Progenitor cell of endocrine pancreas (in vitro differentiated cells): ENCODE measurements at places on chromosomes 7 and 10.

- DNase-seq, result no peak
Observed at GRCh38 chr7:26388256-26388655, 96.6 kb downstream of the SNX10 start.

DNA sequence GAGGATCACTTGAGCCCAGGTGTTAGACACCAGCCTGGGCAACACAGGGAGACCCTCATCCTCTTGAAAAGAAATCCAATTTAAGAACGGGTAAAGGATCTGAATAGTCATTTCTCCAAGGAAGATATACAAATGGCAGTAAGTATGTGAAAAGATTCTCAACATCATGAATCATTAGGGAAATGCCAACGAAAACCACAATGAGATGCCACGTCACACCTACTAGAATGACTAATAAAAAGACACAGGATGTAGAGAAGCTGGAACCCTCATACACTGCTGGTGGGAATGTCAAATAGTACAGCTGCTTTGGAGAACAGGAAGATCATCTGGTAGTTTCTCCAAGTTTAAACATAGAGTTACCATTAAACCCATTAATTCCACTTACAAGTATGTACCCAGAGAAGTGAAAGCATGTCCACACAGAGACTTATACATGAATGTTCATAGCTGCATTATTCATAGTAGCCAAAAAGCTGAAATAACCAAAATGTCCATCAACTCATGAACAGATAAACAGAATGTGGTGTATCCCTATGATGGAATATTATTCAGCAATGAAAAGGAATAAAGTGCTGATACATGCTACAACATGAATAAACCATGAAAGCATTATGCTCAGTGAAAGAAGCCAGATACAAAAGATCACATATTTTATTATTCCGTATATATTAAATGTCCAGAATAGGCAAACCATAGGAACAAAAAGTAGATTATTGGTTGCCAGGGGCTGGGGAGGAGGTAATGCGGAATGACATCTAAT lies 13.1 kb upstream of the ZMIZ2 start:
- no peak for DNase-seq

GRCh38 chr7:77362905-77363304 lies 53.2 kb downstream of the GSAP start:
- DNase-seq, result no peak

- DNase-seq, result no peak
Observed at GRCh38 chr10:55374060-55374459, 573.0 kb upstream of the PCDH15 start.

DNA sequence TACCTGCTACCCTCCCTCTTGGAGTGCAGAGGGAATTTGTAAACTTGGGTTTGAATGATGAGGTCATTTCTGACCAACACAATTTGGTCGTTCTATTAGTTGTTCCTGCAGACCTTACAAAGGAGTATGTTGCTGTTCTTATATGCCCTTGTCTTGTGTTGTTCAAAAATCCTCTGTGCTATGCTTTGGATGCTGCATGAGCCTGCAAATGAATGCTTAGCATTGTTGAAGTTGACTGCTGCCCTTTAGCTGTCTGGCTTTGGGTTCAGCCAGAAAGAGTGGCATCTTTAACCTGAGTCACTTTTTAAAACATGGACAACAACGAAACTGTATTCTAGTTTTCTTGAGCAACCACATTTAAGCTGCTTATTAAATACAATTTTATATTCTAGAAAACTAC lies 80.3 kb downstream of the SND1 start:
- DNase-seq, result no peak

- no peak for DNase-seq
Observed at GRCh38 chr7:157553256-157553655, 216.5 kb downstream of the DNAJB6 start.

DNA sequence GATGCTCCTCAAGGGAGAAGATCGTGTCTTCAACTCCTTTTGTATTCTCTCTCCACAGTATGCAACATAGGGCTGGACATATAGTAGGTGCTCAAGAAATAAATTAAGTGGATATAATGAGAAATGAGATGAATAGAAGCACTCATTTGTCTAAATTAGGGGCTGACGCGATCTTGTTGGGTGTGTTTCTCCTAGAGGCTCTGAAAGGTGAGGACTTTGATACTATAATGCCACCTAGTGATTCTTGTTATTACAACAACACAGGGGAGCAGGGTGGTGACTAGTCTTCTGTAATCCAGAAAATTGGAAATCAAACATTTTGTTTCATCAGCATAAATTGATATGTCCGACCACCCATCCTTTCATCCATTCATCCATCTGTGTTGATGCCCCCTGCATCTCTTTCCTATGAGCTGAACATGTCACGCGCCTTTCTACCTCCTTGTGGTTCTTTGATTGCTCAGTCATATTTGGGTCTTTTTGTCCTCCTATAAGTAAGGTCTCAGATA lies 3.5 kb upstream of the CFAP58 start:
- DNase-seq, result no peak

DNA sequence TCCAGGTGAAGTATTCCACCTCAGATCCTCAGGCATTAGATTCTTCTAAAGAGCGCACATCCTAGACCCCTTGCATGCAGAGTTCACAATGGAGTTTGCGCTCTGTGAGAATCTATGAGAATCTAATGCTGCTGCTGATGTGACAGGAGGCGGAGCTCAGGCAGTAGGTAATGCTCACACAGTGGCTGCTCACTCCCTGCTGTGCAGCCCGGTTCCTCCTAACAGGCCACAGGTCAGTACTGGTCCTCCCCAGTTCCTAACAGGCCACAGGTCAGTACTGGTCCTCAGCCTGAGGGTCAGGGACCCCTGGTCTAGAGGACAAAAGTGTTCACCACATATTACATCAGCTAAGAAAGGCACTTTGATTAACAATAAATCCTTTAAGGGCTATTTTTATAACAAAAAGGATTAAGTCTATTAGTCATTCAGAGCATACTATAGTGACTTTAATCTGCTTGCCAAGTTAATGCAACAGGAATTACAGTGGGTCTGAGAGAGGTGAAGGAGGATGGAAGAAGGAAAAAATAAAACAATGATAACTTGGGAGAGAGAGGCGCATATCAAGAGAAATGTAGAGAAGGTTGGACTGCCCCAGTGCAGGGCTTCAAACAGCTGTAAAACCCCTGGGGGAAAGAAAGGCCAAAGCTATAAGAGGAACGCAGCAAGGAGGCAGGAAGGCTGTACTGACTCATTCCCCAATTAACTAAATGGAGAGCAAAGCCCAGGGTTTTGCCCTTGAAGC lies 49.2 kb downstream of the CUL2 start:
- DNase-seq, result no peak

DNA sequence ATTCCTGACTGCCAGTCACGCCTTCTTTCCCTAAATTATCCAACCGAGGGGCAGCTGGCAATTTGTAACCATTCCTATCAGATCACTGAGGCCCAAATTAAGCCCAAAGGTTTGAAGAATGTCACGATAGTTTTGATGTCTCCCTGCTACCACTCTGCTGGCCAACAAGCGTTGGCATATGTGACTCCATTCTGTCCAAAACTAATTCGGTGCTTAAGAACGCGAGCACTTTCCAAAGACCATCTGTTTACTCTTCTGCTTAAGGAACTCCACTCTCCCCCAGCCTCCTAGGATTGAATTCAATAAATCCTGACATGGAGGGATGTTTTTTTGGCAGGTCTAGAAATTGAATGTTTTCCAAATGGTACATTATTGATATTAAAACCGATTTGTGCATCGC lies 131.5 kb upstream of the CTBP2 start:
- no peak for DNase-seq

DNA sequence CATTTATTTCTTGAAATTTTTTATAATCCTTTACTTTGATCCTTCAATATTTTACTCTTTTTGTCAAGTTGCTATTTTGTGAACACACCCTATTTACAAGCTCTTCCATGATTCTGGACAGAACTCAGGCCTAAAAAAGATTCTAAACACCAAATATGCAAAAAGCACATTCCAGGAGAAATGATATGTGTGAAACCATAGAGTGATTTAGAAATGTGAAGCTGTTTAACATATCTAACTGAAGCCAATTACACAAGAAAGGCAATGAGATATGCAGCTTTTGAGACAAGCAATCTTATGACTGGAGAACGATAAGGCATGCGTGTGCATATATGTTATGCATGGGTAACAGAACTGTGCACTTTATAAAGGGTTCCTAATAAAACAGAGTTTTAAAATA lies 243.0 kb downstream of the CACNA2D1 start:
- DNase-seq, result no peak
